ENCODE measurements at places on chromosomes 12 and 14.

GRCh38 chr12:55037351-55037987 lies 17.7 kb downstream of the NEUROD4 start:
- no peak for DNase-seq

DNA sequence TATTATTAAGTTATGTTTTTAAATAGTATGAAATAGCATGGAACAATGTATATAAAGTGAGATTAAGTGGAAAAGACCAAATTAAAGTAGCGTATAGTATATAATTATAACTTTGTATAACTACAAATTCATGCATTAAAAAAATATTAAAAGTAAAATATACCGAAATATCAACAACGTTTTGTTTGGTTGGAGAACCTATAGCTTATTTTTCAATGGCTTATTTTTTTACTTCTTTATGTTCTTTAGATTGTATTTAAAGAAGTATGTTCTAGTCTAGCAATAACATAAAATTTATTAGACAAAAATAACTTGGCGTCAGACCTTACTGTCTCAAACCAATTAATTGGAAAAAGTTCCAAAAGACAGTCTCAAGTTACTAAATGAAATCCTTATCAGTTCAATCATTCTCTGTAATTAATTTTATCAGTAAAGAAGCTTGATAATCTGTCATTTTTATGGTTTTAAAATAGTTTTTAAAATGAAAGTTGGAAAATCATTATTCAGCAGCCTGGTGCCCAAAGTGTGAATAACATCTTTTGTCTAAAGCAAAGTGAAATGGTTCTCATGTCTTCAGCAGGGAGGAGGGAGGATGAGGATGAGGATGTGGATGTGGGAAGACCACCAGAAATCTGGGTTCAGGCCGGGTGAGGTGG lies 46.7 kb downstream of the IRAK3 start:
- peak; percentile 41 for DNase-seq

DNA sequence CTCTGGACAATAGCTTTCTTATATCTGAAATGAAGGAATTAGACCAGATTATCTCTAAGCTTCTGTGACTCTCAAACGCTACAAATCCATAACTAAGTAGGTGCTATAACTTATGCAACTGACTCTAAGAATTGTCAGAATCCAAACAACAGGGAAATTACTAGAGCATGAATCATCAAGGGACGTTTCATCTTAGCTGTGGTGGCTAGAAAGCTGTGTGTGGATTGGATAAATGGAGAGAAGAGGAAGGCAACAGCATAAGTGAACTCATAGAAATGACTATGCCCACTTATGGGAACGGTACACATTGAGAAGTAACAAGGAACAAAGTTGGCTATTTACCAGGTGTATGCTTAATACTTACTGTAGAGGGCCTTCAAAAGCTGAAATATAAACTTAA lies 96.0 kb upstream of the NEDD1 start:
- no peak for DNase-seq

- DNase-seq: no peak
Observed at GRCh38 chr12:106906715-106907114, 49.0 kb upstream of the TMEM263 start.

GRCh38 chr12:94640134-94640928 lies 10.0 kb downstream of the TMCC3 start:
- DNase-seq: no peak

DNA sequence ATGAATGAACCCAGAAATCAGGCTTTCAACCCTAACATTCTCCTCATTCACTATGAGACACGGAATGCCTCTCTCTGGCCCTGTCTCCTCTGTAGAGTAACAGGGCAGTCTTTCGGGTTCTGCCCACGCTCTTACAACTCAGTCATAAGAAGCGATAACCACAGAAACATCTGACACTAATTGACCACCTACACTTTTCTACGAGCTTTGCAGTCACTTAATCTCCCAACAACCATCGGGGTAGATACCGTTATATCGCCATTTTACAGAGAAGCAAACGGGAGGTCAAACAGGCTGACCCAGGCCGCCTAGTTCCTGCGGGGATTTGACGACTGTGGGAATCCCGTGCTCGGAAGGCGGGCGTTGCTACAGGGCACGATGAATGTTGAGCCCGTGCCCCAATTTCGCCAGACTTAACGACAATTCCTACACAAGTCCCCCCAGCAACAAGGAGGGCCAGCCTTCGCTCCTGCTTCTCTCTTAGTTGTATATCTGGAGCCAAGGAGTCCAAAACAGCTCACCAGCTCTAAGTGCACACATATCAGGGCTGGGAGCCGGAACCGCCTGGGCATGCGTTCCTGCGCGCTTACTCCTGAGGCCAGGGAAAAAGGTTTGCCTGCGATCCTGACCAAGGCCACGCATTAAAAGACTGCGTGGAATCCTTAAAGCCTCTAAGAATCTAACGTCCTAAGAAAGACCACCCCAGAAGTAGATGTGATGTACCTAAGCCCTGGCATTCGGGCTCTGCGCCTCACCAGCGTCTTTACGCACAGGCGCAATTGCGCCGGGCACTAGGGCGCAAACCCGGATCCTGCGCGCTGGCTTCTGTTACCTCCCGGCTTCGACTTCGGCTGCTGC lies 38.7 kb upstream of the TBX5 start:
- no peak for DNase-seq

DNA sequence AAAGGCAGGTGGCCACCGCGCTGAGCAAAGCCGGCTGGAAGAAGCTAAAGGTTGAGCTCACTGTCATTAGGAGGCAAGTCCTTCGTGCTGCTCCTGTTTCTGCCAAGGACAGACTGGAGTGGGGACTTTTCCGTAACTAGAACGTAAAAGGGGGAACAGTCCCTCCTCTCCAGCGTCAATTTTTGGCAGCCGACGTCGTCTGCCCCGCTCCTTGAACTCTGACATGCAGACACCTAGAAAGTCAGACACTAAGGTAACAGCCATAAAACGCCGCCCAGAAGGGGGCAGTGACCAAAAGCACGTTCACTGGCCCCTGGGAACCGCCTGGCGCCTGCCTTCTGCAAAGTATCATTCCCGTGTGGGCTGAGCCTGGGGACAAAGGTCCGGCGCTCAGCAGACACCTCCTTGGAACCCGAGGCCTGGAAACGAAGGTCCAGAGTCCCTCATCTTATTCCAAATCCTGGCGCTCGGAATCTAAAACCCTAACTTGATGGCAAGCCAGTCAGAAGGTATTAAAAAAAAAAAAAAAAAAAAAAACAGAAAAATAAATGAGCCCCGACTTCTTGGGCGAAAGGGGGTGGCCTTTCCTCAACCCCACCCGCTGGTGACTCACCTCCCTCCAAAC lies 1.1 kb upstream of the LRP1 start:
- DNase-seq: no peak

All from 8988T (cell line).